A549 treated with CpdA at 1 μM for 4 hours (cell line): ENCODE measurements at places on chromosomes 13 and 19. TPM values are rescaled to one million over a fixed set of nuclear protein-coding genes. Genes with fewer than 3 reads are reported as not detected.

Gene LRRC63
- 0.03 to 0.11 TPM in 2 of 5 replicates, not detected in the others for total RNA-seq

Gene NLRP7
- not detected in 5 replicates for total RNA-seq

Gene ZNF805
- total RNA-seq = 1.6 to 2.2 TPM (median 1.7 TPM) in 5 replicates

Gene CNFN
- total RNA-seq = 39.7 to 50.8 TPM (median 46.1 TPM) in 5 replicates

Gene NKG7
- total RNA-seq = not detected in 5 replicates

Gene GIPR
- total RNA-seq = 2.1 to 4.7 TPM (median 2.5 TPM) in 5 replicates

Gene MAP4K1
- total RNA-seq = 0.30 to 1.5 TPM (median 1.1 TPM) in 5 replicates

Gene CYP2S1
- total RNA-seq = 24.4 to 29.1 TPM (median 28.3 TPM) in 5 replicates

Gene CALR3
- 0.03 to 0.30 TPM (median 0.15 TPM) in 3 of 5 replicates, not detected in the others for total RNA-seq

Gene ZNF66
- total RNA-seq = not detected in 5 replicates

Gene KLK12
- not detected in 5 replicates for total RNA-seq

Gene SCN1B
- 12.0 to 19.3 TPM (median 16.7 TPM) in 5 replicates for total RNA-seq
